ENCODE measurements at places on chromosomes 3 and 15.

GRCh38 chr3:72069543-72069942, 284.6 kb upstream of the PROK2 start:
- DNase-seq = no peak

DNA sequence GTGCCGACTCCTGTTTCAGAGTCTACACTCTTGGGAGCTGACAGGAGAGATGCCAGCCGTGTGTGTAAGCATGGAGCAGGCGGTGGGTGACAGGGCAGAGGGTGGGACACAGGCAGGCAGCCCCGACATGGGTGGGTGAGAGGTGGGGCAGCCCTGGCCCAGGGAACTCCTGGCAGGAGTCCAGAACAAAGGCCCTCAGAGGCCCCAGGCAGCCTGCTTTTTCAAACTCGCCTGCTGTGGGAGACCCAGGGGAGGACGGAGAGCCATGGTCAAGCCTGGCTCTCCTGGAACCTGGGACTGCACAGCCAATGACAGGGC, 29.3 kb upstream of the SLC41A3 start:
- DNase-seq = no peak

GRCh38 chr15:83109532-83109931, 2.1 kb downstream of the TM6SF1 start:
- DNase-seq = no peak

DNA sequence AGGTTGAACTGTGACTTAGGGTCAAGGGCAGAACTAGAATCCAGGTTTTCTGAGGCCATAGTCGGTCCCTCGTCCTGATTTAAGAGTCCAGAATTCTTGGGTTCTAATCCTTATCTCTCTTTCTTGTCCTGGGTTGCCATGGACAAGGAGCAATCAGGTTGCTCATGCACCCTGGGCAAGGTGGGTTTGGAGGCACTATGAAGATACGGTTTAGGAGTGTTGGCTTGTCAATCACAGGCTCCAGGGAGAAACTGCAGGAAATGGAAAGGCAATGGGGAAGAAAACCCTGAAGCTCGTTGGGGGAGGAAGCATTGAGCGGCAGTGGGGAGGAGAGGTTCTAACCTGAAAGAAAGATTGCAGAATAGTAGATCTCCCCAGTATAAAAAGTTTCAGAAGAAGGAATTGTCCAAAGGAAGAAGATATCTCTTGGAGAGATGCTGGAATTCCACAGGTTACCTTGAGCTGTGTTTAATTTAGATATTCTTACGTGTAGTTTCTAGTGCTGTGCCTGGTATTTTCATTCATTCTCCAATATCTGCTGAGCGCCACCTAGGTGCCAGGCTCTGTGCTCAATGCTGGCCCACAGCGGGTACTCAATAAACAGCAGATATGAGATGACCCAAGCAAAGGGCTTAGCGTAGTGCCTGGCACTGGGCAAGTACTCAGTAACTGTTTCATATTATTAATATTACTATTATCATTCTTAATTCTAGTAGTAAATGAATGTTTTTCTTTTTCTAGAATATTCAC, 2.0 kb downstream of the ACAN start:
- no peak for DNase-seq

- no peak for DNase-seq
These were observed 24.8 kb downstream of the VGLL4 start for GRCh38 chr3:11618904-11619303.

DNA sequence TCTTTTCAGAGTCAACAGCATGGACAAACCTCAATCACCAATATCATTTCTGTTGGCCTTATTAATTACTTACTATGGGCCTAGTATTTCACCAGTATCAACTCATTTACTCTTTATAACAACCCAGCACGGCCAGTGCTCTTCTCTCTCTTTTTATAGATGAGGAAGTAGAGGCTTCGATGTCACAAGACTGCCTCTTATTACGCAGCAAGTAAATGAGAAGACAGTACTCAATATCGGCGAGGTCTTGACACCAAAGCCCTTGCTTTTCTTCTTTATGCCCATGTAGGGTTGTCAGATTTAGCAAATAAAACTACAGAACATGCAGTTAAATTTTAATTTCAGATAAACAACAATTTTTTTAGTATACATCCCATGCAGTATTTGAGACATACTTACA, 99.0 kb upstream of the KCNMB2 start:
- no peak for DNase-seq

DNA sequence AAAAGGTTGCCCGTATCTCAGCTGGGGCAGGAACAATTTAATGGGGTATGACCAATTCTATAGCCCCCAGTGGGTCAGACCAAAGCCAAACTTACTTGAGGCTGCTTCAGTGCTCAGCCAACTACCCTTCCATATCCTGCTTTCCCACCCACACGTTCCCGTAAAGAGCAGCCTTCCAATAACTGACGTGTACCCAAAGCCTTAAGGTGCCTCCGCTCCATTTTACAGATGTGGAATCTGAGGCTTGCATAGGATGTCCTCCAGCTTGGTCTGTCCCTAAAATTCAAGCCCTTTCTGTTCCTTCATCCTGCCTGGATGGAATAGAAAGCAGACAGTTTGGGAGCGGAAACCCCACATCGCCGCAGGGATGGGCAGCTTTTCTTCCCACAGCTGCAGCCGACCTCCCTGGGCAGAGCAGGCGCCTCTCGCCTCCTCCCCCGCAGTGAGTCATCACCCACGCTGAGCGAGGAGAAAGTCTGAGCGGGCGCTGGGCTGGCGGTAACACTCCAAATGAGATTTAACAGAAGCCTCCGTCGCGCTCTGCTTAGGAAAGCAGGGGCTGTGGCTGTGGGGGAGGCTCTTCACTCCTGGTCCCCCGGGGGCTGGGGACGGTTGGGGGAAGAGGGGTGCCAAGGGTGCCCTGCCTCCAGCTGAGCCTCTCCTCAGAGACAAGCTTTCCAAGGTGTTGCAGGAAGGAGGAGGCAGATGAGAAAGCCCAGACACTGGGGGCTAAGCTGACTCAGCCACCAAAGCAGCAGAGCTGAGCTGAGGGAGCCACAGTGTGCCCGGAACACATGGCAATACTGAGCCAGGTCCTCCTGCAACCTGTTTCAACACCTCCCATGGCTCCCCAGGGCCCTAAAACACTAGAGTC, 57.8 kb upstream of the HRH1 start:
- DNase-seq = no peak

- DNase-seq = no peak
These were observed 11.3 kb downstream of the DNAAF4 start for GRCh38 chr15:55496716-55497115.

DNA sequence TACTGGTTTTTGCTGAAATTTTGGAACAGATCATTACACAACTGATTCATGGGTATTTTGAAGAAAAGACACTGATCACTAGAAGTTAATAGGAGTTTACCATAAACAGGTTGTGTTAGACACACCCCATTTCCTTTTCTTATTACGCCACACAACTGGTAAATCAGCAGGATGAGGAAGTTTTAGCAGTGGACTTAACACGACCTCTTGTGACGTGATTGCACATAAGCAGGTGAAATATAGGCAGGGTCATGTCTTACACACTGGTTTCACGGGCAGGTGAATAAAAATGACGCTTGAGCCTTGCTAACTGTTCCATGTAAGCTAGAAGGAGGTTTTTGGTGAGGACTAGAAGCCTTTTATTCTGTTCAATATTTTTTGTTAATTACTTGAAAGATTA, 27.1 kb upstream of the TPRG1 start:
- DNase-seq = no peak

DNA sequence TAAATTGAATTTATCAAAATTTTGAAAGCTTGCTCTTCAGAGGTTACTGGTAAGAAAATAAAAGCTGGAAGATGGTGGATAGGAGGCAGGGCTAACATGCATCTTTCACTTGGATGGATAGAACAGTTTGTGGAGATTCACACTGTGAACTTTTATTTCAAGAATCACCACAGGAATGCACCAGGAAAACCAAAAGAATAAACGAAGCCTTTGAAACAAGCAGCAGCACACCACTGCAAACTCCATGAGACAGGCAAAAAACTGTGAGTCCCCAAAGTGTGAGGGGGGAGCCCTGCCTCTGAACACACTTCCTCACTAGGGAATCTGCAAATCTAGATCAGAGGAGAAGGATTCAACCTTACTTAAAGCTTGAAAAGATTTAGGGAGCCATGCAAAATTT, 122.2 kb downstream of the RTP4 start:
- no peak for DNase-seq

- no peak for DNase-seq
These were observed 21.0 kb downstream of the BOC start for GRCh38 chr3:113232342-113232741.

- DNase-seq = peak; percentile 21
These were observed 67.1 kb upstream of the CDV3 start for GRCh38 chr3:133506215-133506901.

GRCh38 chr3:150135287-150135721, 164.6 kb upstream of the PFN2 start:
- DNase-seq = no peak

- no peak for DNase-seq
These were observed 3.4 kb downstream of the DUOXA2 start for GRCh38 chr15:45117308-45118130.

- DNase-seq = no peak
These were observed 81.8 kb upstream of the COL6A5 start for GRCh38 chr3:130263708-130264107.

DNA sequence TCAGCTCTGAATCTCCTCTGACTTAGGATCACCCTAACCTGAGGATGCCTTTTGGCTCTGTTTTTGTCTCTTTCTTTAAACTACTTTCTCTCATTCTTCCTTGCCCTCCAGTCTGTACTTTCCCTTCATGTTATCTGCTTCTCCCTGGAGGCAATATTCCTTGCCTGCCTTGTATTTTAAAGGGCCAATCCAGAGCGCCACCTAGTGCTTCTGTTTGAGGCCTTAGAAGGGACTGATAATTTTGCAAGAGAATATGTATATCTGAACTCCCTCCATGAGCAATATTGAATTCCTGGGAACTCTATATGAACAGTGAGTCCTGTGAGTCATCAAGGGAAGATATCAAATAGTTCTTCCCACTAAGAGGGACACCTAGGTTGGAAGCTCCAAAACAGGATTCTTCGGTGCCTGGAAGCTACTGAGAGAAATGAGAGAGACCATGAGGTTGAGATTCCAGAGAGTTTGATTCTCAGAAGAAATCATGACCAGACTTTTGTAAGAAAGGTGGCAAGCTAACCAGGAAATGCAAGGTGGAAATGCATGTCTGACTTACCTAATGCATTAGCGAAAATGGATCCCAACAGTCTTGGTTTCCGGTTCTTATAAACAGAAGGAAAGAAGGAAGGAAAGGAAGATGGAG, 203.8 kb upstream of the CD96 start:
- peak; percentile 12 for DNase-seq

DNA sequence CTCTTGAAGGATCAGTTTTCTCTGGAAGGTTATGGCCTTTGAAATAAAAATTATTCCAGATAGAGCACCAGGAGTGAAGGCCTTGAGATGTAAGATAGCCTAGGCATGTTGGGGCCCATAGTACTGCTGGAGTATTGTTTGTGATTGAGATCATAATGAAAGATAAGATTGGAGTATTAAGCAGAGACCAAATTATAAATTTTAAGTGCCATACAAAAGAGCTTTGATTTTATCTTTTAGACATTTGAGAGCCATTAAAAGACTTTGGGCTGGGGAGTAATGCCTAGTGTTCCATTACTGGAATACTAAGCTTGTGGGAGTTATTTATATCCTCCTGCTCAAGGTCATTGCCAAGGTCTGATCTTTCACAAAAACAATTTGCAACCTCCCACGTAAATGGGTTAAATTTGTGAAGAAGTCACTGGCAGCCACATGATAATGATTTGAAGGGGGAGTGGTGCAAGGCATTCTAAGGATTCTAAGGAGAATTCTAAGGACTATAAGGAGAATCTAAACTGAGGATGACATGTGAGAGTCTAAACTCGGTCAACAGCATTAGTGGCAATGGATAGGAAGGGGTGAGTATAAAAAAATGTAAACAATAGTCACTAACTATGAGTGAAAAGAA, 12.8 kb downstream of the ELL3 start:
- no peak for DNase-seq

GRCh38 chr15:84955089-84955848, 26.4 kb upstream of the PDE8A start:
- DNase-seq = no peak

DNA sequence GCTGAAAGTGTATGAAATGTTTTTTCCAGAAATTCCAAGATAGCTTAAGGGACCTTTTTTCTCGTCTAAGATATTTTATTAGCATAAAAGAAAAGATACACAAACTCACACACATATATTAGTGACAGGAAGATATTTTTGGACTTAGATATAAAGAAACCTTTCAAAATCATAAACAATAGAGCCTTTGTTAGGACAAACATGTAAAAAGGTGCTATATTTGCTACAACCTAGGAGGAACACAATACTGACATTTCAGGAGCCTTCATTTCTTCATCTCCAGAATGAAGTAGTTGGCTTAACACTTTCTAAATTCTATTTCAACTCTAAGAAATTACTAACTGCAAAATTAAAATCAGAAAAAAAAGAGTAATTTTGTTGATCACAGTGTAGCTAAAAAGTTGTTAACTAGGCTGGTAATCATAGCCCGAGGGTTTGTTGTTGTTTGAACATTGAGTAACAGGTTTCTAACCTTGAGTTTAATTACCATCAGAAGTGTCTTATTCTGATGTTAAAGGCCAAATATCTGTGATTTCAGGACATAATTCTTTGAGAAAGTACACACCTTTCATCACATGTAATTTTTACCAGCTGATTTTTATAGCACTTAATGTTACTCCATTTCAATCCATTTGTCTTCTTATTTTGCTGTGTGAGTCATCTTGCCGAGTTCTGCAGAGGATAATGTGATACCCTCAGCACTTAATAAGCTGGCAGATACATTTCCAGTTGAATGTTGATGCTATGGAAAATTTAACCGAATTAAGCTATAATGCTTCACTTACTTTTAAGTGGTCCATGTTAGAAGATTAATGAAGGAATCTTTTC, 97.3 kb downstream of the MBNL1 start:
- no peak for DNase-seq

DNA sequence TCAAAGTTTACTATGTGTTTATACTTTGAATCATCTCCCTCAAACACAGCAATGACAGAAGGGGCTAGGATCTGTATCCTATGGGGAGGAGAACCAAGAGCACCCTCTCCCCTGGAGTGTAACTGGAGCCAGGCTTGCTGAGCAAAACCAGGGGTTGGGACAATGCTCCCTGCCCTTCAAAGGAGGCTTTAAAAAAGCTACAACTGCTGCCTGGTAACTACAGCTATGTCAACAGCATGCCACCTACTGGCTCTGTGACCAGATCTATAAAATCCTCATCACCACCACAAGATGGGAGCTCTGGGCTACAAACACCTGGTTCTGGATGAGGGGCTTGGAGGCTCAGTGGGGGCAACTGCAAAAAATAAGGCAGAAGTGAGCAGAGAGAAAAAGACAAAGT, 61.9 kb downstream of the ANO10 start:
- no peak for DNase-seq

DNA sequence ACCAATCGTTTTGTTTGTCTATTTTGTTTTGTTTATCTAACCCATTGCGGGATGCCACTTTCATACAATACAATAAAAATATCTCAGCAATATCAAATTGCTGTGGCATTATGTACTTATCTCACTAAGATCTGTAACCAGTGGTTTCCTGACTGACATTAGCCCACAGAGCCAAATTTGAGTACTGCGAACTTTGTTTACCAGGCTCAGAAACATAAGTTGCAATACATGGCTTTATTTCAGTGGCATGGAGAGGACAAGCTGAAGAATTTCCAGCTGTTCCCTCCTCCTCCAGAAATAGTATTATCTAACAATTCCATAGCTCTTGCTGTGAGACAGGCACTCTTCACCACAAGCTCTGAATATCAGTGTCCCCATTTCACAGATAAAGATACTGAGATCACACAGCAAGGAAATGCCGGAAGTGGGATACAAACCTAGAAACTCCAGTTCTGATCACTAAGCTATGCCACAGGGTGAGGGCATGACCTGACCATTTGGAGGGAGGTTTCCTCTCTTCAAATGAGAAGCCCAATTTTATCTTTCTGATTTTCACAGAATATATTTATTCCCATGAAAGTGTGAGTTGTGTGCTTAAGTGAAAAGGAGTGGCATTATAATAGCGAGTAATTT, 469.9 kb upstream of the CBLB start:
- DNase-seq = no peak
